ENCODE measurements at places on chromosomes 6 and 20. TPM values are rescaled to one million over a fixed set of nuclear protein-coding genes. Genes with fewer than 3 reads are reported as not detected.

Gene TNXB
- total RNA-seq = 102 TPM

Gene CCDC170
- total RNA-seq = 0.70 TPM

DNA sequence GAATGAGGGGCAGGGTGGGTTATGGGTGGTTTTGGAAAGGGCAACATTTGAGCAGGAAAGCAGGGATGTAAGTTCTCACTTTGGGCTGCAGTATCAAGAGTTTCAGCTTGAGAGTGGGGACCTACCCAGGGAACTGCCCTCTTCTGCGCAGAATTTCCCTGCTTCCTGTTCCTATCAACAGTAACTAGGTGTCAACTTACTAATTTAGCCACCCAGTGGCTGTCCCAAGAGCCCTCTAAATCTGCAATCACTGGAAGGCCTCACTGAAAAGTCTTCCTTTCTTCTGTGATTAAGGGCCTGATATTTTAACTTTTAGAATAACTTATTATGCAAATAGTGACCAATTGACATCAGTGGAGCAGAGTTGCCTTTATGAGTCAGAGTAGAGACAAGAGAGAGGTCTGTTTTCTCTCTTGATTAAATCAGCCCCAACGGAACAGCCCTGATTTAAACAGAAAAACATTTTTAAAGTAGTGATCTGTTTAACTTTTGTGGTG lies 118.2 kb upstream of the RIPOR2 start:
- DNase-seq = no peak

- DNase-seq = no peak
These were observed 501.8 kb upstream of the SULF2 start for GRCh38 chr20:48287021-48287494.

DNA sequence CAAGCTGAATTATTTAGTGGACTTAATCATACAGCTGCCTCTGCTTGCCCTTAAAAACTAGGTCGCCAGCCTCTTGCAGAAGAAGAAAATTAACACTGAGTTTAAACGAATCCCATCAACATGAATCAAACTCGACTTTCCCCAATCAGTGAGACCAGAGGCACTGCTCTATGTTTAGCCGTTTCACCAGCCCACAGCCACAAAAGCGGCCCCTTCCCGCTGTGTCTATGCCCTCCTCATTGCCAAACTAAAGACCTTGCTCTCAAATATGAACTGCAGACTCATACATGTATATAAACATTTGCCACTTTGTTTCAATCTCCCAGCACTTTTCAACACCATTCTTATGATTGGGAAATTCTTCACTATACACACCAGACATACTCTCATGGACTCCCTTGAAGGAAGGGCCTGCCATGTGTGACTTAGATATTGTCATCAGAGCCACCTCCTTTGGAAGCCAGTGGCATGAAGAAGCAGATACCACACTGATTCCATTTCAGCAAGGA lies 105.8 kb upstream of the ADGRF1 start:
- DNase-seq = no peak

Gene PSORS1C2
- total RNA-seq = not detected

DNA sequence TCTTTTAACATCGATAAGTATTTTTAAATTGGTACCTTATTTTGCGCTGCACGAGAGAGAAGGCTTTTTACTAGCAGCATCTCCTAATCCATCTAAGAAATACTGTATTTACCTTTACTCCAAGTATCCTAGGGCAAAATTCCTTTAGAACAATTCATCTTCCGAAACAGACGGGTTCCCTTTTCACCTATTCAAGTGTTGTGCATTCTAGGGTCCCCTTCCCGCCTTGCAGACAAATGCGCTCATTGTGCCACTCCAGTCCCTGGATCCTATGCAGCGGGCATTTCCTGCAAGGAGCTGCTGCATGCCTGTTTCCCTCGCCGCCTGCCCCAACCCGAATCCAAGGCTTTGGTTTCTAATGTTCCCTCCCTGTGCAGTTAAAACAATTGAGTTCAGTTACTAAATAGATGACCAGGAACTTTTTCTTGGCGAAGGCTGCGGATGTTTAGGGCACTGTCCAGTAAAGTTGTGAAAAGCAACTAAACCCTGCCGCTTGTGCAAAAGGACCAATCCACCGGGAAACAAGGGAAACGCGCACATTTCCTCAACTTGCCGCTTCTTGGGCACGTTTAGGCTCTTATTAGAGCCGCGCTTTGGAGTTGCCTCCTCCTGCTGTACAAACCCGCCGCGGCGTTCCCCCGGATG lies 556 bp upstream of the SCAF8 start:
- no peak for DNase-seq

DNA sequence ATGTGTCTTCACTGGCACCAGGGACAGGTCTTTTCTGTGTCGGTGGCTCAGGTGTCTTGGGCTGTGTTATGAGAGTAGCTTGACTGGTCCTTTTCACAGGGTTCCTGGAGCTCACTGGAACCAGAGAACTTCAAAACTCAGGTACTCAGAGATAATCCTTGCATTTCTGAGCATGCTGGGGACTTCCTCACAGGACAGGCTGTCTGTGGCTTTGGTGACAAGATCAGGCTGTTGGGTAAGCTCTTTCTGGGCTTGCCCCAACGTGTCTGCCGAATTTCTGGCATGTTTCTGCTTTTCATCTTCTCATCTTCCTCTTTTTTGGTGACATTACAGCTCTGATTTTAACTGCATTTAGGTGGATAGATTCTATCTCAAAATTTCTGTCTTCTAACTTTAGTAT lies 270.0 kb downstream of the CDH26 start:
- DNase-seq = no peak

Measured in esophagus squamous epithelium (tissue), 5 donors.